Dorsolateral prefrontal cortex (tissue), 122 donors: ENCODE measurements at places on chromosomes 13 and 19.
A peak's percentile ranks its signal among the peaks of the same experiment; 100 is the strongest.

DNA sequence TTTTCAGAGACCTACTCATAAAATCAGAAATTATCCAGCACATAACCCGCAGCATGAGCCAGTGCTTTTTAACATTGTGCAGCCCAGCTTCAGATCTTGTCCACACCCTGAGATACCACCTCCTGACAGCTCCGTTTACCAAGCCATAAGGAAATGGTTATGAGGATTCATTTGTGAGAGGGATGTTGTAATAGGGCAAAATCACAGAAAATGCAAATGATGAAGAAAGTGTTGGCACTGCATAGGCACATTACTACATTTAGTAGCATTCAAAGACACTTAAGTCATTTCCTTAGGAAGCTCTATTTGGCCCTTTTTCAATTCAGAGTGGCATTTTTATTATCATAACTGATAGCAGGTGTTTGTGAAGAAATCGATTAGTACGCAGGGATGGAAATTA, 277.5 kb downstream of the DNAJC15 start:
- DNase-seq: no peak

GRCh38 chr13:63632321-63632720, 2216.7 kb upstream of the PCDH20 start:
- DNase-seq: no peak

DNA sequence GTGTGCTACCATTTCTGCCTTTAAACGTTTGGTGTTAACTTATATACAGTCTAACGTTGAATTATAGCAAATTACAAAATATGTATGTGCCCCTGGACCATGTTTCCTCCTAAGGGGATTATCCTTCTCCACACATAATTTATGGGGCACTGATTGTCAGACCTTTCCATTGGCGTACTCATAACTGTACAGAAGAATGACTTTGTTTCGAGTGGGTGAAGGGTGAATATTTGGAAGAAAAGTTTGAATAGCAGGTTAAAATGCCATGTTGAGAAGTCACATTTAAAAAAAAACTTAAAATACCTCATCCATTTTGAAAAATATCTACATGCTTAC, 58.8 kb downstream of the SLC10A2 start:
- no peak for DNase-seq

- no peak for DNase-seq
Observed at GRCh38 chr13:22569811-22570210, 611.0 kb upstream of the SGCG start.

DNA sequence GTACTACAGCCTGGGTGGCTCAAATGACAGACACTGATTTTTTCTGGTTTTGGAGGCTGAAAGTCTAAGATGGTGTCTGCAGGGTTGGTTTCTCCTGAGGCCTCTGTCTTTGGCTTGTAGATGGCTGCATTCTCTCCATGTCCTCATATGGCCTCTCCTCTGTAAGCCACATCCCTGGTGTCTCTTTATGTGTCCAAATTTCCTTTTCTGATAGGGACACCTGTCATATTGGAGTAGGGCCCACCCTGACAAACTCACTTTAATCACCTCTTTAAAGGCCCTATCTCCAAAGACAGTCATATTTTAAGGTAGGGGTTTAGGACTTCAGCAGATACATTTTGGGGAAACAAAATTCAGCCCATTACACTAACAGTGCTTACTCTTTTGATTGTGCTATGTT, 32.0 kb upstream of the WASF3 start:
- DNase-seq: no peak

- DNase-seq: no peak
Observed at GRCh38 chr19:32830231-32831014, 39.1 kb downstream of the SLC7A9 start.

- no peak for DNase-seq
Observed at GRCh38 chr13:71801165-71801760, 65.7 kb downstream of the DACH1 start.

DNA sequence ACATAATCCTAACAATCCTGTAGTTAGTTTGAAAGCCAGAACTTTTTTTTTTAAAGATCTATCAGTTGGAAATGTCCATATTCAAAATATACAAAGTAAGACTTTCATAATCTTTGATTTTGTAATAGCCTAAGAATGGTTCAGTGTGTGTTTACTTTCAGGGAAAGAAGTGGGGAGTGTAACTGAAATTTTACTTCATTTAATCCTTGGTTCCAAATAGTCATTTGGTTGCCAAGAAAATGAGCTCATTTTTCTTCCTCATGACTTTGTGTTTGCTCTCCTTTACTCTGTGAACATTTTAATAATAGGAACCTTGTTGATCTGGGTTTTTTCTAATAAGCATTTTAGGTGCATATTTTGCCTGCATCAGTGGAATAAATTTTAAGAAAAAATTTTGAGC, 278.8 kb downstream of the SLITRK6 start:
- no peak for DNase-seq

- no peak for DNase-seq
Observed at GRCh38 chr13:69487576-69487975, 620.0 kb upstream of the ATXN8OS start.

GRCh38 chr19:14347999-14348889, 33.0 kb upstream of the ADGRE5 start:
- DNase-seq: peak; percentile 35

DNA sequence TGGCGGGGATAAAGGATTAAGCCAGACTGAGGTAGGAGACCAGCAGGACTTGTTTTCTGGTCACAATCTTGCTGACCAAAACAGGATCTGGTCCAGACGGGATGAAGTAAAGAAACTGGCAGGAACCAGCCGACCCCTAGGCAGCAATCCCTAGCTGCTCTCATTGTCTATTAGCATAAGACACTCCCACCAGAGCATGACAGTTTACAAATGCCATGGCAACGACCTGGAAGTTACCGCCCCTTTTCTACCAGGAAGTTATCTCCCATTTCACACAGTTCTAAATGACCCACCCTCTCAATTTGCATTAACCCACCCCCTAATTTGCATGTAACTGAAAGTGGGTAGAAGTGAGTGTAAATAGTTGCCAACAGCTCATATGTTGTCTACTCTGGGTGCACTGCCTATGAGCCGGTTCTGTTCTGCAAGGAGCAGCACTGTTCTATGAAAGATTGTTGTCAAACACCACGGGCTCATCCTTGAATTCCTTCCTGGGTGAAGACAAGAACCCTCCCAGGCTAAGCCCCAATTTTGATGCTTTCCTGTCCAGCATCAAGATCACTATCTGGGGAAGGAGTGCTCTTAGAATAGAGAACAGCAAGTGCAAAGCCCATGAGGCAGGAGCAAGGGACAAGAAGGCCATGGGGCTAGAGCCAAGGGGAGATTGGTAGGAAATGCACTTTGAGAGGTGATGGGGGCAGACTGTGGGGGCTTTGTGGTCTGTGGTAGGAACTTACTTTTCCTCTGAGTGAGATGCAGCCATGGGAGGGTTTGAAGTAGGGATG, 13.9 kb upstream of the FBXO27 start:
- no peak for DNase-seq

DNA sequence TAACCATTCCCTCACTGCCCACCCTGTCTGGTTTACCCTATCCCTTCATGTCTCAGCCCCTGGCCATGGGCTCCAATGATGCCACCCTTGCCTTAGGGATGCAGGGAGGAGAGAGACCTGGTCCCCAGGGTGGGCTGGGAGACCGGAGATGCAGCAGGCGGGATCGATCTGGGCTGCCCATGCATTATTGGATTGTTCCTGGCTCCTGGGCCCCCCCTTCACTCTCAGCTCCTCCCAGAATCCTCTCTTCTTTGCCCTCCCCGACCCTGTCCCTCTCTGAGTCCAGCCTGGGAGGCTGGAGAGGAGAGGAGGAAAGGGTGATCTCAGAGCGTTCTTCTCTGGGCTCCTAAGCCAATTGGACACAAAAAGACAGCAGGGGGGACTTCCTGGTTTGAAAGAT, 5.8 kb downstream of the KASH5 start:
- no peak for DNase-seq

GRCh38 chr19:49790866-49791265, 22.2 kb downstream of the FUZ start:
- peak; percentile 25 for DNase-seq

GRCh38 chr13:73721571-73721970, 412.6 kb downstream of the KLF12 start:
- no peak for DNase-seq

- DNase-seq: no peak
Observed at GRCh38 chr19:54660964-54661363, 1.8 kb upstream of the LILRB4 start.
